Spinal cord (tissue), 10 donors: ENCODE measurements at places on chromosomes 7 and 10. TPM values are rescaled to one million over a fixed set of nuclear protein-coding genes. Genes with fewer than 3 reads are reported as not detected.

Gene TMEM106B
- 68.3 TPM for total RNA-seq

Gene PROSER2
- total RNA-seq, result 5.0 TPM

Gene ATOH7
- 0.39 TPM for total RNA-seq

DNA sequence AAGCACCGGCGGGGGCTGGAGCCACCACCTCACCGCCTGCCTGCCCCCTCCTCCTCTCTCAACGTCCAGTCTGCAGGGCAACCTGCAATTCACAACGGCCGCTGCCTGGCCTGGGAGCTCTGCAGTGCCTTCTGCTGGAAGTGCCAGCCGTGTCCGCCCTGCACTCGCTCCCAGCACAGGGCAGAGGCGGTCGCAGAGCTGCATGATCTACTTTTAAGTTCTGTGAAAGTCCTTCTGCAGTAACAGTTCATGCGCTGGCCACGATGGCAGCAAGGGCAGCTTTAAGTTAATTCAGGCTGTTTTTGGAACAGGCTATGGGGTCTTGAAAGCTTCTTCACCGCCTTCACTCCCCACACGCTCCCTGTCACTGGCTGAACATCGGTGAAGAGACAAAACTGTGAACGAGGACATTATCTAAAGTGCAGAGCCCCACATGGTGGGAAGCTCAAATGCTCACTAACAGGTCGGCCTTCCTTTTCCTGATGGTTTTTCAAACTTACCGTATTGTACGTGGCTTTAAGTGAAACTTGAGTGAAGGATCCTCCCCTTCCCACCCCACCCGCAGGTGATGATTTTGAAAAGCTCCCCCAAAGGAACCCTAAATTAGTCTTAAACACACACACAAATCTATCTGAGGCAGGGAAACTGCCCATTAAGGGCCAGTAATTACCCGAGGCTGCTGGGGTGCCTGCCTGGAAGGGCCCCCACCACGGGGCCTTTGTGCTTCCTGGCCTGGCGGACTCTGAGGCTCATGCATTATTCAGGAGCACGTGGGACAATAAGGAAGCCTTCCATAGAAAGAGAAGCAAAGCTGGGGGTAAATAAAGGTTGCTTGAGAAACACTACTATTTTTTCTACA lies 504.3 kb downstream of the DNAJB6 start:
- no peak for DNase-seq

GRCh38 chr7:151339651-151340382 lies 1.8 kb upstream of the NUB1 start:
- DNase-seq, result no peak

DNA sequence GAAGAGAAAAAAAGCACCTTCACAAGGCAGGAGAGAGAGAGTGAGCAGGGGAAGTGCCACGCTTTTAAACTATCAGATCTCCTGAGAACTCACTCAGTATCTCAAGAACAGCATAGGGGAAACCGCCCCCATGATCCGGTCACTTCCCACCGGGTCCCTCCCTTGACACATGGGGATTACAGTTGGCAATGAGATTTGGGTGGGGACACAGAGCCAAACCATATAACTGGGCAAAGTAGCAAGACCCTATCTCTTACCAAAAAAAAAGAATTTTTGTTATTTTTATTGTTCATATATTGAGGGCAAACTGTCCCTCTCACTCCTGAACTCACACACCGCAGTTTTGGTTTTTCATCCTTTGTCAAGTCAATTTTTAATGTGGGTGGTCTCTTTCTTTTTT lies 18.2 kb upstream of the ZRANB1 start:
- DNase-seq, result no peak

- DNase-seq, result no peak
Measured at GRCh38 chr7:25356534-25357151, 128.4 kb upstream of the NPVF start.

DNA sequence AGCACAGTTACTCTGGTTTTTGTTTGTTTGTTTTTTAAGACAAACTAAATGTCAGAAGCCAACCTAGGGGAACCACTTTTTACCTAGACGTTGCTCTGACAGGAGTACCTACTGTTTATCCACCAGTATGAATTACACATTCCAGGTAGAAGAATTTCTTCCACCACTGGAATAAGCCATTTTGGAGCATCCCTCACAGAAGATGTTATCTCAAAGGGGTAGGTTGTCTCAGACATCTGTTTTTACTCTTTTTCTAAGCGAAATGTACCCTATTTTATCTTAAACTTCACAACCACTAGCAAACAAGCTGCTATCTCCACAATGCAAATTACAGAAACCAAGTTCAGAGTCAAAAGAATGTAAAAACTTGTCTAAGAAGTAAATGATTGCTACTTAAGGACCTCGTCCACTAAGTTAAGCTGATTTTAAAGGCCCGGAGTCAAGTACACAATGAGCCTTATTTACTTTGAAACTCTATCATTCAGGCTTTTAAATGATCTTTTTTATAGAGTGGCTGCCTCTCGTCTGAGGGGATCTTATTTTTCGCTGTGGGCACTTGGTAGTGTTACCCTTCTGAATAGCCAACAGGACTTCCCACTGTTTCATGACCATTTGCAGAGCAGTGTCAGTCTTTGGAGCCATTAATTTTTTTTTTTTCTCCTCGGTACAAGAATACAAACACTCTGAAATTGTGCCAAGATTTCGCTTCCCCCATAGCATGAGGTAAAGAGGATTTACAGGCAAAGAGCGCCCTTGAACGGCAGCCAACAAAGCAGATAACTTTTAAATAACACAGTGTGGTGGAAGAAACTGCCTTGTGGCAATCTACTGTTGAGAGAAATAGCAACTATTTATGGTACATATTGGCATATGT lies 15.7 kb upstream of the ARMC3 start:
- DNase-seq, result peak; percentile 79

DNA sequence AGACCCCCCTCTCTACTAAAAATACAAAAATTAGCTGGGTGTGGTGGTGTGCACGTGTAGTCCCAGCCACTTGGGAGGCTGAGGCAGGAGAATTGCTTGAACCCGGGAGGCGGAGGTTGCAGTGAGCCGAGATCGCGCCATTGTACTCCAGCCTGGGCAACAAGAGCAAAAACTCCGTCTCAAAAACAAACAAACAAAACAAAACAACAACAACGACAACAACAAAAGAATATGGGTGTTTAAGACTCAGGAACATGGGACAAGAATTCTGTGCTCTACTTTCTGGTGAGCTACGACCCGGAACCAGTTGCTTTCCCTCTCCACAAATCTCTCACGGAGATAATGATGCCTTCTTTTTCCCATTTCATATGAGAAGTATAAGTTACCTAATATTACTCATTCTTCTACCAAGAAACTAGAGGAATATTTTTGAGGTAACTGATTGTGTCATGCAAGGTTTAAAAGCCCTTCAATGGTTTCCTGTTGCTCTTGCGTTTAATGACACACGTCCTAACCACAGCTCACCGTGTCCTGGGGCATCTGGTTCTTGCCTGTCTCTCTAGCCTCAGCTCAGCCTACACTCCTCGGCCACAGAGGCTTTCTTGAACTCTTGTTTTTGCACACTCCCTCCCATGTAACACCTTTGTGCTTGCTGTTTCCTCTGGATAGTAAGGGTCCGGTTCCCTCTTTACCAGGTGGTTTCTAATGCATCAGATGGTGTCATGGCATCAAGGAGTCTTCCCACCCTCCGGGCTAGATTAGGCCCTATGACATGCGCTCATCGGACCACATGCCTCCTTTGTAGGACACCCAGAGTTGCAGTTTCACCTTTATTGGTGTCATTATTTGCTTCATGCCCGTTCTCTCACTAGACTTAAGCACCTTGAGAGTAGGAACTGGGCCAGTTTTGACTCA lies 67.5 kb downstream of the PFKFB3 start:
- no peak for DNase-seq
